ENCODE measurements at places on chromosomes 16 and 17.

DNA sequence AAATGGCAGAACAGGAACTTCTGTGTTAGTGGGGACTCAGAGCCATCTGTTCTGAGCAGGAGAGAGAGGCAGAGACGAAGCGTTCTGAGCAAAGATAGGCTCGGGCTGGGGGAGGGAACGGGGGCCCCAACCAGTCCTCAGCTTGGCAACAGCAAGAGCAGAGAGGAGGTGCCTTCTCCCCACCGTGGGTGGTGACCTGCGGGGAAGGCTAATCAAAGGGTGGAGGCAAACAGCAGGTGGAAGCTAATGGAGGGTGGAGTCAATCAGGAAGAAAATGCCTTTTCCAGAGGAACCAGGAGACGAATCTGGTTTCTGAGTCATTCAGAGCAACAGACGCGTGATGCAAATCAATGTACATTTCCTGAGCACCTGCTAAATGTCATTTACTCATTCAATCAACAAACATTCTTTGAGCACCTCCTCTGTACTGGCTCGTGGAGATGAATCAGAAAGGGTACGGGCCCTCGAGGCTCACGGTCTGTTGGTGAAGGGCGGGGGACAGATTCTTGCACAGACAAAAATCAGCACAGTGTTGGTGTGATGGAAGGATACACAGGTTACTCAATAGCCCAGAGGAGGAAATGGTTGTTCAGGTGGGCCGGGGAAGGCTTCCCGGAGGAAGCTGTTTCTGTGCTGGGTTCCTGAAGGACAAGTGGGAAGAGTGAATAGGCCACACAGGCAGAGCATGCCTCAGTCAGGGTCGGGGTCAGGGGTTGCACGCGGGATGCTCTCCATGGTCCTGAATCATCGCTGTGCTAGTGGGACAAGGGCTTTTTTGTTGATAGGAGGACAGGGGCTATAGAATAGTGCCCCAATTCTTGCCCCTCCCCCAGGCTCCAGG, 5.7 kb upstream of the SPNS2 start:
- no peak for DNase-seq

DNA sequence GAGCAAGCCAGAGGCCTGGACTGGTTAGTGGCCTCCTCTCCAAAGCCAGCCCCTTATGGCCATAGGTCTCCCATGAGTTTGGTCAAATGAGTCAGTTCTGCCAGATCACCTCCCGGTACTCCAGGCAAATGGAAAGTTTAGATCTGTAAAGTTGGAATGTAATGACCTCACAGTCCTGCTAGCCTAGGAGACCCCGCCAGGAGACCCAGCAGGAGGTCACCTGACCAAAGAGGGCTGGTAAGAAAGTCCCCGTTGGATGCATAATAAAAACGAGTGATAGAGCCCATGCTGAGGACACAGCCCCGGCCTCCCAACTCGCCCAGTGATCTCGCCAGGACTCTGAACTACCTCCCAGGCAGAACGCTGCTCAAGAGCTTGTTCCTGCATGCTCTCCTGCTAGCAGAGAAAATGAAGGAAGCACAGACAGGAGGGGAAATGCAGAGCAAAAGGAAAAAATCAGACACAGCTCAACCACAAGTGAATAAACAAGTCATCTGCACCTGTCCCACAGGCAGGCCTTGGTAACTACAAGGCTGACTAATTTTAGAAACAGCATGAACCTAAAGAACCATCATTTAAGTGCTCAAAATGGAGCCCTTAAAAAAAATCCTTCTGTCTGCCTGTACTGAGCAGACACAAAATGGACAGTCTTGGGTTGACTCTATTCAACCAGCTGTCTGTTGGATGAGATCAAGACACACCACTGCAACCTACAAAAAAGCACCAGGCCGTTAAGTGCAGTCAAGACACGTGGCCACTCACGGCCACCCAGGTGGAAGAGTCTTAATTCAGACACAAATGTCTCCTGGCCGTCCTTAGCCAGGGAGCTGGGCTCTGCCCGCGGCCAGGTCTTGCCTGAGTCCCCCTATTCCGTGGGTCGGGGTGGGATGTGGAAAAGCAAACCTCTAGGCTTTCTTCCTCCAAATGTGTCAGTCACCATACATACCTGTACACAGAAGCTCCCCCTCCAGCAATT, 9.2 kb downstream of the CDIP1 start:
- DNase-seq = no peak

- DNase-seq = no peak
Measured at GRCh38 chr16:4852221-4852872, 5.1 kb downstream of the UBN1 start.

DNA sequence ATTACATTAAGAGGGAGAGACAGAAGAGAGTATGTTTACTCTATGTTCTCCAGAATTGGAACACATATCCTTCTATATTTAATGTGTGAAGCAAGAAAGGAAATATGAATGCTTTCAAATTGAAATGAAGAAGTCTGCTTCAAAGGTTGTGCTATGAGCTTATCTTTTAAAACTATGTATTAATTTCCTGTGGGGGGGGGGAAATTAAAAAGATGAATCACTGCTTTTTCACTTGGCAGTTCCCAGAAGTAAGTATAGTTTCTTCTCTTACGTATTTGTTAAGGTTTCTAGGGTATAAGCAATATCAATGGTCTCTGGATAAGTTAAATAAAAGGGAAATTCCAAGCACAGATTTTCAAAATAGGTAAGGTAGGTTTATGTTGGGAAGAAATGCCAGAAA, 7.0 kb downstream of the TERF2 start:
- no peak for DNase-seq

DNA sequence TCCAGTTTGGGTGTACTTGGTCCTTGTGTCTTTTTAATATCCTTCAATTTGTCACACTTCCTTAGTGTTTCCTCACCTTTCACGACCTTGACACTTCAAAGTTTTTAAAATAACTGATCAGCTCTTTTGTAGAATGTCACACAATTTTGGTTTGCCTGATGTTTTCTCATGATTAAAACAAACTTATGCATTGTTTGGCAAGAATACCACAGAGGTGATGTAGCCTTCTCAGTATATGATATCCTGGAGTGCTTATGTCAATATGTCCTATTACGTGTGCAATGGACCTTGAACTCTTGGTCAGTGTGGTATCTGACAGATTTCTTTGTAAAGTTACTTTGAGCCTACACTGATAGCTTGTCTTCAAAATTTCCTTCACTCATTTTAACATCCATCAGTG, 297.4 kb downstream of the CNTNAP4 start:
- no peak for DNase-seq

DNA sequence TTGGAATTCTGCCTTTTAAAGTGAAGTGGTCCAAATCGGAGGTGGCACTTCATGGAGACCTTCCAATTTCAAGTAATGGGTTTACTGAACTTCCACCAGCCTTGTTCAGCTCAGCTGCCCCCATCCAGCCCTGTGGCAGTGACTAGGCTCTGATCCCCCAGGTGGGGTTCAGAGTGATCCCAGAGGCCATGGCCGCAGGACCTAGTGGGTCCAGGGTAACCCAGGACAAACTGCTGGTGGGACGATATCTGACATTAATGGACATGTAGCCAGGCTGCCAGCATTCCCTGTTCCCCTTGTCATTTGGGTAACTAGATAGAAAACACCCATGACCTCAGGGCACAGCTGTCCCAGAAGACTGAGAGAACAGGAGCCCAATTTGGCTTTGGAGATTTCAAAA, 209.9 kb downstream of the GSG1L start:
- no peak for DNase-seq

DNA sequence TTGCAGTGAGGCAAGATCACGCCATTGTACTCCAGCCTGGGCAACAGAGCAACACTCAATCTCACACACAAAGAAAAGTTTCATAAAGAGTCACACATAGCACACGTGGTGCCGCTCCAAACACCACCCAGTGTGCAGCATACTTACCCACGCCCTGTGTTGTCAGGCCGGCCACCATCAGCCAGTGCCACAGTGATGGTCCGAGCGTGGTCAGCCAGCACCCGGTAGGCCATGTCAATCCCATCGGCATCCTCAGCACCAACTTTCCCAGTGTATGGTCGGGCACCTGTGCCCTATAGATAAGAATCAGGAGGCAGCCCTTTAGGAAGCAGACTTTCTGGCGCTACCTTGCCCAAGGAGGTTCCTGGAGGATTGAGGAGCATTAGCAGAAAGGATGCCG, 17.7 kb upstream of the EXOSC6 start:
- DNase-seq = no peak

- DNase-seq = no peak
Measured at GRCh38 chr17:82698974-82699442, 510 bp upstream of the RAB40B start.

GRCh38 chr16:89018282-89019158, 41.5 kb upstream of the CBFA2T3 start:
- no peak for DNase-seq

- no peak for DNase-seq
Measured at GRCh38 chr16:7744546-7745264, 412.1 kb downstream of the RBFOX1 start.

GRCh38 chr16:63928421-63928820, 1193.4 kb downstream of the CDH11 start:
- no peak for DNase-seq

DNA sequence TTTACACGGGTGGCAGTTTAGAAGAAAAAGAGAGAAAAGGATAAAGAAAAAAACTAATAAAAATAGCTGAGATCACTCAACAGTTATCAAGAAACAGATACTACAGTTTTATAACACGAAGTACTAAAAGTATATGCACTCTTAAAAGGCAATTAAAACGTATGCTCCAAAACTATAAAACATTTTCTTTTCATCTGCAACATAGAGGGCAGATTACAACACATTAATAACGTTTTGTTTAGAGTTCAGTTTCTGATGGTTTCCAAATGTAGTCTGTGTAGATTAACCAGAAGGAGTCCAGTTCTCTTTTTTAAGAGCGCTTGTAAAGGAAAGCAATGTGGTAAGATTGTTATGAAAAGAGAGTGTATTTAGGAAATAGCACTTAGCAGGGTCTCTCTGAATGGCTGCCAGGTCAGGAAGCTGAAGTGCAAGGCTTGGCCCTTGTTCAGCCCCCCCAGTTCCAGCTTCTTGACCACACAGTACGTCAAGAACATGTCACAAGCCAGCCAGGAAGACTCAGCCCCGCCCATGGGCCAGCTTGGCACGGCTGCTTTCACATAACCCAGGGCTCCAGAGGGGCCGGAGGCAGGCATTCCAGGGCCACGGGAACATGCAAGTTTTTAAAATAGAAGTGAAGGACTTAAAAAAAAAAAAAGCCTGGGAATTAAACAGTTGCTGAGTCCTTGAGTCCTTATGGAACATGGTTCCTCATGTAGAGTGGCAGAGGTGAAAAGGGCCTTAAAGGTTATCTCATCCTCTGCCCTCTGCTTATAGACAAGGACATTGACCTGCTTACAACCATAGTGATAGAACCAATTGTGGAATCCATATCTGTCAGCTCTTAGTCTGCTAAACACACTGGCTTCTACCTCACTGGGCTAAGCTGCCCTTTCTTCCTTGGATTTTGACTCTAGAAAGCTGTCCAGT, 147.4 kb upstream of the TBX2 start:
- no peak for DNase-seq

DNA sequence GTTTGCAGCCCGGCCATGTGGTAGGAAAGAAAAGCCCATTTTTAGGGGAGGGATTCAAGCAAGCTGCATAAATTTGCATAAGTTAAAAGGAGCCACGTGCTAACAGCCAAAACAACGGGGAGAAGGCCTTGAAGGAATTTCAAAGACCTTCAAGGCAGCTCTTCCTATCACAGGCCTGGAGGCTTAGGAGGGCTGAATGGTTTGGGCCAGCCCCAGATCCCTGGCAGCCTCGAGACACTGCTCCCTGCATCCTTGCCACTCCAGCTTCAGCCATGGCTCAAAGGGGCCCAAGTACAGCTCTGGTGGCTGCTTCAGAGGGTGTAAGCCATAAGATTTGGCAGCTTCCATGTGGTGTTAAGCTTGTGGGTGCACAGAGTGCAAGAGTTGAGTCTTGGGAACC, 22.6 kb downstream of the PRDM7 start:
- no peak for DNase-seq

DNA sequence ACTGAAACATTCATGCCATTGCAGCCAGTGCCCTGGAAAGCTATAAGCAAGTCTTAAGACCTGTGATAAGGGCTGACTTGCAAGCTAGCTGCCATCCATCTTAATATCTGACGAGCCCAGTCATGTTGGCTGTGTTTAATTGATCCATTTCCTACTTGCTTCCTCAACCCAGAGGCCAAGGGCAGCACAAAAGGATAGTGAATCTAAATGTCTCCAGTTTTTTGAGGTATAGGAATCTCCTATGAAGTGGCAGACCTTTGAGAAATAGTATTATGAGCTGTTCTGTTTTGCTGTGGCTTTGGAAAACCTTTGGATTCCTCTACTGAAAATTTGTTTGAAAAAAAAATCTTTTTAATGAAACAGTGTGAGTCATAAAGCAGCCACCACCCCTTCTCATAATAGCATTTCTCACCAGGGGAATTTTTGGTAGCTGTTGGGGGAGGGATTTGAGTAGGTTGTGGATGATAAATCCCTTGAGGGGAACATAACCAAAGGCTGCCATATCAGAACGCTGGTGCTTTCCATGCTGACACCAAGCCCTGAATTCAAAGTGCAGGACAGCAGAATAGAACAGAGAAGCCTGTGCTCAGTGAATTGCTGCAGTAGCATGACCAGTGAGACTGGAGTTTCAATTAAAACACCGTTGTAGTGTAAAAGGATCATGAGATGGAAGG, 12.9 kb downstream of the ZNRF1 start:
- no peak for DNase-seq

DNA sequence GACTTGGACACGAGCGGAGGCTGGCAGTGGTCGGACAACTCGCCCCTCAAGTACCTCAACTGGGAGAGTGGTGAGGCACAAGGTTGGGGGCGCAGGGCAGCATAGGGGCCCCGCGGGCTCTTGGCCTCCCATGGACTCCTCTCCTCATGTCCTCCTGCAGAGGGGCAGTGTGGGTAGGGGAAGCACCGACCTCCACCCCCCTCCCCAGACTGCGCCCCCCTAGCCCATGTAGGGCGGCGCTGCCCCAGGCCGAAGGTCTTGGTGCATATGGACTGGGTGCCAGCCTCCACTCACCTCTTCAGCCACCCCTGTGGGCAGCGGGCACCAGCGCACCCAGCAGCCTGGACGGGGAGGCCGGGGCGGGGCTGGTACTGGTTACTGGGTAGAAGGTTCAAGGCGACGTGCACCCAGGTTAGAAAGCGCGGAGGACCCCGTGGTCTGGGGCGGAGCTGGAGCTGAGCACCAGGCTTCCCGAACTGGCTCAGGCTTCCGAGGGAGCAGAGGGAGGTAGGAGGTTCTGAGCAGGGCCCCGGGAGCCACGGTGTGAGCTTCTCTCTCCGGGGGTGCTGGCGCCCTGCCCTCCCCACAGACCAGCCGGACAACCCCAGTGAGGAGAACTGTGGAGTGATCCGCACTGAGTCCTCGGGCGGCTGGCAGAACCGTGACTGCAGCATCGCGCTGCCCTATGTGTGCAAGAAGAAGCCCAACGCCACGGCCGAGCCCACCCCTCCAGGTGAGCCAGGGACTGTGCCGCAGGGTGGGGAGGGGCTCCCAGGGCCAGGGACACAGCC, 39.5 kb downstream of the MRC2 start:
- DNase-seq = no peak

DNA sequence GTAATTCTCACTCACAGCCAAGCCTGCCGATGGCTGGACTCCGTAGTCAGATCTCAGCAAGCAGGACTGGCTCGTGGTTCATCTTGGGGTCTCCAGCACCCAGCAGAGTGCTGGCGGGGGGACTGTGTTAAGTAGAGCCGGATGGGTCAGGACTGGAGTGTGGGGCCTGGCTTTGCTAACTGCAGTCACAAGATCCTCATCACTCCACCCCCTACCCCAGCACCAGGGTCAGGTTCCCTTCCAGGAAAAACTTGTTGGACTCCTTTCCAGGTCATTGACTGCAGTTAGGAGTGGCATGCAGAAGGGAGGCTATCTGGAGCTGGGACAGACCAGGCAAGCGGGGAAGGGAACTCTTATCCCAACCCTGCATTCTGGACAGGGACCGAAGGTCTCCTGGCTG, 6.0 kb downstream of the CIITA start:
- DNase-seq = no peak
